Stimulated activated CD4-positive, alpha-beta T cell treated with anti-CD3 and anti-CD28 coated beads, TNF-alpha, amount 100 ng/mL, for 24 hours (primary cell): ENCODE measurements at places on chromosomes 5 and 9.

DNA sequence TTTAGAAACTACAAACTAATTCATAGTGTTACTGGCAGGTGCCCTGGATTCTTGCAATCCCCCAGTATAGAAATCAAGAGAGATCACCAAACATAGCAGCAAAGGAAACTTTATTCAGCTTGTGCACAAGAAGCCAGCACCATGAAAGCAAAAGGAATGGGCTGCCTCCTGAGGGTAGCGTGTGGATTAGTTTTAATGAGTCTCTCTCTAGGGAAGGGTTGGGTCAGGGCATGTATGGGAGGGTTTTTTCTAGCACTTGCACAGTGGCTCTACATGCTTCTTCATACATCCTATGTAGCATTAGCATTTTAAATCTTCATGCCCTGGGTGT, 38.4 kb downstream of the LYRM7 start:
- no peak for DNase-seq

DNA sequence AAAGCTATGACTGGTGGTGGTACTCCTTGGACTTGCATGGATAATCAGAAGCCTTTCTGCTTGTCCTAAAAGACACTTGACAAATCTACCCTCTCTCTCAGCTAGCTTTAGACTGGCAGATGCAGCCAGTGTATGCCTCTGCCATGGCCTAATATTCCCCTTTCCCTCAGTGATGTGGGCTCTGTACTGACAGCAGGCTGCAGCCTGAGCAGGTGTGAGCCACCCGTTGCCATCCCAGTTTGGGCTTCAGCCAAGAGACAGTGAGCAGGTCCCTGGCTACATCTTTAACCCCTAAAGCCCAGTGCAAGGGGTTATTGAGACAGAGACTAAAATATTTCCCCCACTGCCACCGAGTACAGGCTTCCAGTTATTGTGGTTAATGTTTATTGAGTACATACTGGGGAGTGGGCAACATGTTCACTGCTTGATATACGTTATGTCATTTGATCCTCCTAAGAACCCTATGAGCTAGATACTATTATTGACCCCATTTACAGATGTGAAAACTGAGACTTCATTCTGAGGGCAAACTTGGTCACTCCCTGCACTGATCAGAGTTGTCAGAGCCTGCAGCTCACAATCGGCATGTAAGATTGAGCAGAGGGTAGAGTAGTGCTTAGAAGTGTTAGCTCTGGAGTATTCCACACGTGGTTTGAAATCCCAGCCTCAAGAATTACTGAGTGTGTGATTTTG, 254.2 kb downstream of the ARHGAP26 start:
- no peak for DNase-seq

DNA sequence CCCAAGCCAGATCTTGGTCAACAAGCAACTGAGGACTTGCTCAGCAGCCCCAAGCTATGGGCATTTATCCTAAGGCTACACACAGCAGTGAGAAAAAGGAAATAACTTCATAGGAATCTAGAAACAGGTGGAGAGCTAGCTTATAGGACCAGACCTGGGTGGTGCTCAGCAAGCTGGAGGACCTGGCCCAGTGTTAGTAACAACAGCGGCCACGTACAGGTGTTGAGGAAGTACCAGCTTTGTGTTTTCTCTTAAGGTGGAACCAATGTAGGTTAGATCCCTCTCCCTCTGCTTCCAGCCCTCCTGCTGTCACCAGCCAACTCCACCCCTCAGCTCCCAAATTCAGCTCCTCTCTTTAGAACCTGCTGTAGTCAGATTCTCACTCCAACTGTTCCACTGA, 43.4 kb downstream of the IRF1 start:
- DNase-seq = no peak

GRCh38 chr9:75671354-75671753, 219.1 kb upstream of the PCSK5 start:
- DNase-seq = no peak

DNA sequence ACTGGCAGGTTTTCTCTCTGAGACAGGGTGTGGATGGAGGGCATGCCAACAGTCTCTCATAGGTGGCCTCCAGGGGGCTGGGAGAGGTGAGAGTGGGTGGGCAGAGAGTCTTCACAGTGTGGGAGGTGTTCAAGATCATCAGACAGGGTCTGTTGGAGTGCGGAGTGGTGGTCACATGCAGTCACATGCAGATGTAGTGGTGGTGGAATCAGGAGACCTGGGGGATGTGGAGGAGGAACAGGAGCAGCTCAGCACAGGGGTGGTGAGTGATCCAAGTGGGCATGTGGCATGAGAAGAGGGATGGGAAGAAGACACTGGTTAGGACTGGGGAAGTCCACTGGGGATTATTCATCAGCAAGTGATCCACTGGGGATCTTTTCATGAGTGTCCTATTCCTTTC, 5.8 kb downstream of the GM2A start:
- DNase-seq = no peak

DNA sequence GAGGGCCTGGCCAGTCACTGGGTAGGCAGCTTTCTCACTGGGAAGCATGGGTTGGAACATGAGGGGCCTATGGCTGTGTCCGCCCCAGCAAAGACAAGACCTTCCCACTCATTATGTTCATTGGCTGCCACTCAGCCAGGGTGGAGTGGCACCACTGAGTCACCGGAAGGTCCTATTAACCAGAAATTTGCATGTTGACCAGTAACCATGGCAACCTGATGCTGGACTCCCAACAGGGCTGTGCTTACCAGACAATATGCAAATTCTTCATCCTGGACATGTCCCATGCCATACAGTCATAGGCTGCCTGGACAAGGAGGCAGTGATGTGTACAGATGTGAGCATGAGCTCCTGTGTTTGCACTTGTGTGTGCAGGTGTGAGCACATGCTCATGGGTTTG, 66.7 kb downstream of the PSD2 start:
- DNase-seq = no peak

DNA sequence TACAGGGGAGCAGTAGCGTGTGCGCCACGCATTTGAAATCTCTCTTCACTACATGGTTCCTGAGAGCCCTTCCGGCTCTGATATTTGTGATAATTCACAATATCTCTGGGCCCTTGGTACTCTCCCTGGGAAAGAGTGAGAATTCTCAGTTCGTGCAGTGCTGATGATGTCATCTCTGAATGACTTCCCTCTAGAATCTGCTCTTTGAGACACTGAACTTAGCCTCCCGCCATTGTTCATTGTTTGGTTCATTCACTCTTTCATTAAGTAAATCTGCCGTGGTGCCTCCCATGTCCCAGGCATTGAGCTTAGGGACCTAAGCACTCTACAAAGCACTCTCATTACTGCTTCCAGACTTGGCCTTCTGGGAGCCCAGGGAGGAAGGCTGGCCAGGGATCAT, 94.0 kb downstream of the PPARGC1B start:
- DNase-seq = no peak
